Vagina (tissue), 2 donors: ENCODE measurements at places on chromosomes 6 and 20. TPM values are rescaled to one million over a fixed set of nuclear protein-coding genes. Genes with fewer than 3 reads are reported as not detected.

FAM83C gene
- total RNA-seq: 16.9 TPM

GRCh38 chr20:10674684-10675449, 1.1 kb upstream of the JAG1 start:
- H3K4me1 ChIP-seq: peaks cover 13% of the 10 kb centered on the region
- no peaks in the 10 kb centered on the region for H3K27me3 ChIP-seq
- DNase-seq: no peak
- H3K27ac ChIP-seq: peak overlapping the region; percentile 97
- no peaks in the 10 kb centered on the region for H3K36me3 ChIP-seq
- H3K4me3 ChIP-seq: peak overlapping the region; percentile 91

RIMS1 gene
- 5.2 TPM for total RNA-seq

NFKBIE gene
- total RNA-seq: 17.2 TPM

DNA sequence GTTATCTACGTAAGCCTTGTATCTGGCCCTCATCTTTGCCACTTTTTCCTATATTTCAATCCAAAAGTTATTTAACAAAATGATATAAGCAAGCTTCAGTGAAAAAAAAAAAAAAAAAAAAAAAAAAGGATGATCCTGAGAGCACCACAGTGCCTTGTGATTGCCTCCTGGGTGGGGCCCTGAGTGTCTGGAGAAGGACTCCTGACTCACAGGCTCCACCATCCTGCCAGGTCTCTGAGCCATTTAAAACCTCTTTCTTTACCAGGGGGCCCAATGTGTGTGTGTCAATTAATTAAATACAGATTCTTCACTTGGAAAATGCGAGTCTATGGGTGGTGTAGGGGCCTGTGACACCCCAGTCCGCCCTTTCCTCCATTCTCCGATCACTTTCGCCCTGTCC, 105.2 kb downstream of the SMOC2 start:
- no peaks in the 10 kb centered on the region for H3K27me3 ChIP-seq
- no peak overlapping the region for H3K4me3 ChIP-seq
- DNase-seq: no peak
- peaks cover 3% of the 10 kb centered on the region for H3K4me1 ChIP-seq
- H3K27ac ChIP-seq: peak overlapping the region; percentile 61
- H3K36me3 ChIP-seq: no peaks in the 10 kb centered on the region

DNA sequence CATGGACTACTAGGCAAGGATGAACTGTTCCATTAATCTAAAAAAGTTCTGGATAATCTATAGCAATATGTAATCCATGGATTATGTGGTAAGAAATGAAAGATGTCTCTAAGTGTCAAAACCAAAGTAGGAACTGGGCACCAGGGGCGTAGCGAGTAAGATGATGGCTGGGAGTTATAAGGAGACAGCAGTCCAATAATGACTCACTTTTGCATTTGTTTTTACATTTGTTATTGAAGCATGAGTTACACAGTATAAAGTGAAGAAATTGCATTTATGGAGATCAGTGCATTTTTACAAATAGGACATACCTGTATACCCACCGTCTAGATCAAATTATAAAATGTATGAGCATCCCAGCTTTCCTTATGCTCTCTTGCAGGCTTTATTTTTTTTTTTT, 878.5 kb upstream of the MAP3K7 start:
- H3K27ac ChIP-seq: no peak overlapping the region
- H3K36me3 ChIP-seq: no peaks in the 10 kb centered on the region
- no peaks in the 10 kb centered on the region for H3K4me1 ChIP-seq

PRDM1 gene
- total RNA-seq: 27.0 TPM

DNA sequence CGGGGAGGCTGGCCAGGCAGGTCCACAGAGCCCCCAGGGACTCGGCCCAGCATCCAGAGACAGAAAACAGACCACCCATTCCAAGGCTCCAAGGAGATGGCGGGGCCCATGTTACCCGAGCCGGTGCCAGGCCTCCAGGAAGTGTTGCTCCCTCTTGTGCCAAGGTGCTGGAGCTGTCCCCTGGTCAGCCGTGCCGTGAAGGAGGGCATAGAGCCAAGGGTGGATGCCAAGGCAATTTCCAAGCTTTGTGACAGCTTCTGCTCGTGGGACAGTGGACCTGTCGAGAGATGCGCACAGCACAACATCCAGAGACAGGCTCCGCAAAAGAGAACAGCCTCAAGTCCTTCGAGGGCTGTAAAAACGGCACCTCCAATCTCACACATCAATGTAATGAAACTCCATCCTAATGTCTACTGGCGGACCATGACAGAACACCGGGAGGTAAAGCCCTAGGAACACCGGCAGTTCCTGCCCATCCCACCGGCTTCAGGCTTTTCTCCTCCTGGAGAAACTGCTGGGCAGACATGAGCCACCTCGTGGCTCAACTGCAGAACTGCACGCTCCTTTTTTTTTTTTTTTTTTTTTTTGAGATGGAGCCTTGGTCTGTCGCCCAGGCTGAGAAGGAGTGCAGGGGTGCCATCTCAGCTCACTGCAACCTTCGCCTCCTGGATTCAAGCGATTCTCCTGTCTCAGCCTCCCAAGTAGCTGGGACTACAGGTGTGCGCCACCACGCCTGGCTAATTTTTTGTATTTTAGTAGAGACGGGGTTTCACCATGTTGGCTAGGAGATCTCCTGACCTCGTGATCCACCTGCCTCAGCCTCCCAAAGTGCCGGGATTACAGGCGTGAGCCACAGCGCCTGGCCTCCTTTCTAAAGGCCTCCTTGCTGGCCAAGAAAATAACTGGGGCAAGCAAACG, 30.9 kb upstream of the AVP start:
- no peaks in the 10 kb centered on the region for H3K4me1 ChIP-seq
- no peaks in the 10 kb centered on the region for H3K27me3 ChIP-seq
- no peak overlapping the region for H3K4me3 ChIP-seq

DNA sequence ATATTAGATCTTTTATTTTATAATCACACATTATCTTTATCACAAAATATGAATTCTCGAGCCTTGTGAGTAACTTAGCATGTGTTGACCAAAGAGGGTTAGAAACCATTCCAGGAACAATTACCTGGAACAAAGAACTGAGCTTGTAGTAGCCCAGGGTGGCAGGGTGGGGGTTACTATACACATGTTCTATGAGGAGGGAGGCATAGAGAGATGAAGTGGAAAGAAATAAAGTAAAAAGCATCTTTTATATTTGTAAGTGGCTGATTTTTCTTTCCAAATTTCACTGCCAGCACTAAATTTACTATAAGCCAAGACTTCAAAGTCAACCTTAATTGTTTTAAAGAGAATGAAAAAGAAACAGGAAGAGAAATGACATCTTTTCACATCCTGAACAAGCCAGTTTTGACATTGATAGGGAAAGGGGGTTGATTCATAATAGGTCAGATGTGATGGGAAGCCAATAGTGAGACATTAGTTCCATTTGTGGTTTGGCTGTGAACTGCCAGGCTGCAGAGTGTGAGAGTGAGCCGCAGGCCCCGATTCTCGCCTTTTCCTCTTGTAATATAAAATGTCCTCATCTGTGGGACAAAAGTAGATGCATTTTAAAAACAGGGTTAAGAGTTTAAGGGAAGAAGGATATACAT, 52.7 kb upstream of the MYB start:
- H3K36me3 ChIP-seq: no peaks in the 10 kb centered on the region
- H3K4me3 ChIP-seq: no peak overlapping the region
- no peak overlapping the region for H3K27ac ChIP-seq
- no peaks in the 10 kb centered on the region for H3K27me3 ChIP-seq
- no peak for DNase-seq
- no peaks in the 10 kb centered on the region for H3K4me1 ChIP-seq

GRCh38 chr20:48381353-48382120, 446.3 kb downstream of the PREX1 start:
- no peak for DNase-seq
- H3K4me1 ChIP-seq: no peaks in the 10 kb centered on the region
- H3K27ac ChIP-seq: no peak overlapping the region

DNA sequence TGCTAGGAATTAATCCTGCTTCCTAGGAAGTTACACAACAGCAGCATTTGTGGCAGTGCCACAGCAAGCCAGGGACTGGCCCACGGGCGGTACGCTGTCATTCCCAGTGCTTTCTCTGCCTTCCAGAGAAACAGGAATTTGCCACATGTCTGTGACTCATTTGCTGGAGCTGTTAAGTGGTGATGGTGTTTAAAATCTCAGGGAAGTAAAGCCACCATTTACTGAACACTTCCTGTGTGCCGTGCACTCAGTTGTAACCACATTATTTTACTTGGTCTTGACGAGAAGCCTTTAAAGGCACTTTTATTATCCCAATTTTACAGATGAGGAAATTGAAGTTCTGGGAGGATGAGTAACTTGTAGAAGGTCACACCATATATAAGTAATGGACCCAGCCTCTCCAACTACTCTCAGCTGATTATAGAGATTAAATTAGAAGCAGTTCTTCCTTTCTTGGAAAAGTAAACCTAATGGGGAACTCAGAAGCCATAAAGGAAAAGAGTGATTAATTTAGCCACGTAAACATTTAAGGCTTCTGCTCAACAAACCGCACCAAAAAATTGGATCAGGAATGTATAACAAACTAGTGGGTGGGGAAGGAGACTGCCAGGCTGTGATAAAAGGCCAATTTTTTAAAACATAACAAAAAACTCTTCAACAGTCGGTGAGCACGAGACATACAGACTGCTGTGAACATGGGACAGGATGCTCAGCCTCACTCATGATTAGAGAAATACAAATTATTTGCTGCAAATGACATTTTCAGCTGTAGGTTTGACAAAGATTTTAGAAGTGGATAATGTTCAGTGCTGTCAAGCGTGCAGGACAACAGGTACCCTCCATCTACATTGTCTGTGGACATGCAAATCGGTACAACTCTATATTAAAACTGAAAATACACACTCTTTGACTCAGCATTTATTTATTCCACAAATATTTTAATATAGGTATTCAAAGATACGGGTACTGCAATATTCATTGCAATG, 311.2 kb downstream of the NRN1 start:
- no peak overlapping the region for H3K4me3 ChIP-seq
- peak; percentile 52 for DNase-seq

DNA sequence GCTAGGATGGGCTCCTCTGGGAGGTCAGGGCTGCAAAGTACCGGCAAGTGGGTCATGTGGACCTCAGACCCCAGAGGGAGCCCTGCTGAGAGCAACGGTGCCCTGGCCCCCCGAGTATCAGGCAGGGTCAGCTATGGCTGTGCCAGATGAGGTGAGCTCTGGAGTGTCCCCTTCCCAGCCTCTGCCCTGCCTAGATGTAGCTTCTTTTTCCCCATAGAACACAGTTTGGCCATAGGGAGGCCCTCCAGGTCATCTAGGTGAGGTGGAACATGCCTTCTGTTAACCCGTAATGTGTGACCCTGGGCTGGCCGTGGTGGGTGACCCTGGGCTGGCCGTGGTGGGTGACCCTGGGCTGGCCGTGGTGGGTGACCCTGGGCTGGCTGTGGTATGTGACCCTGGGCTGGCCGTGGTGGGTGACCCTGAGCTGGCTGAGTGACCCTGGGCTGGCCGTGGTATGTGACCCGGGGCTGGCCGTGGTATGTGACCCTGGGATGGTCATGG, 21.2 kb upstream of the PCMTD2 start:
- H3K36me3 ChIP-seq: no peaks in the 10 kb centered on the region
- no peaks in the 10 kb centered on the region for H3K4me1 ChIP-seq
- no peaks in the 10 kb centered on the region for H3K27me3 ChIP-seq
- H3K4me3 ChIP-seq: no peak overlapping the region

TGM2 gene
- total RNA-seq: 92.8 TPM

DNA sequence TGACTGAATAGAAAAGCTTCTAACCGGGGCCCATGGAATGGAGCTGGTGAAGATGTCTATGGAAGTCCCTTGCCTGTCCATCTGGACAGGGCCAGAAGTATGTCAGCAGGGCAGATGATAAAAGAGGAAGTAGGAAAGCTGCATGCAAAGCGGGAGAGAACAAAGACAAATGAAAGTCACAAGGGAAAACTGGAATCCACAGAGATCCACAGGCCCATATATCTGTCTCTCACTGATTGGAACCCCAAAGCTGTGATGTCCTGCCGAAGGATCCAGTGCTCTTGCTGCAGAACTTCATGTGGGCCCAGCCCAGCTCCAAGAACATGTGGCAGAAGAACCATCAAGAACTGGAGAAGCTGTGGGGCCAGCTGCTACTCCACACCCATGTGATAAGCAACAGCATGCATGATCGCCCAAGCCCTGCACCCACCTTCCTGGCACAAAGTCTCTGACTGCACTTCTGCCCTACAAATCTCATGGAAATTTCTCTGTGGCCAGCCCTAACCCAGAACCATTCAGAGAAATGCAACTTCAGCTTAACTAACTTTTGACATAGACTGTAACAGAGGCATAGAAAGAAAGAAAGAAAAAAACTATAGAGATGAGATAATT, 716.0 kb downstream of the KIF16B start:
- no peak overlapping the region for H3K27ac ChIP-seq
- no peak for DNase-seq
- H3K36me3 ChIP-seq: no peaks in the 10 kb centered on the region
- no peak overlapping the region for H3K4me3 ChIP-seq

DNA sequence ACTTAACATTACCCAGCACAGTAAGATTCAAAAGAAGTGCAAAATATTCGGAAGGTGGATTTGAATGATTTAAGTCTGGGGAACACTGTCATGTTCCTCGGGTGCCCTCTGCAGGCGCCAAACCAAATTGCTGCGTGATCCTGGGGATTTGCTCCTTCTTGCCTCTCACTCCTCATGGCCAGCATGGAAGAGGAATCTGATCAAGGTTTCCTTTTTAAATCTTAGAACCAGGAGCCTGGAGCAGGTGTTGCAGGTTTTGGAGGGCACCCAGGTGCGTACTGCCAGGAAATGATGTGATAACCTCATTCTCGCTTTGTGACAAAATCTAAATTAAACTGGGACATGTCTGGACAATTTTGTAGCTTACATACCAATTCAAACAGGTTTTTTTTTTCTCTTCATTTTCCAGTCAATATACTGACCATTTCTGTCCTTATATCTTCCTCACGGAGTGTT, 8.1 kb upstream of the PFDN4 start:
- no peaks in the 10 kb centered on the region for H3K4me1 ChIP-seq
- peak; percentile 88 for DNase-seq

DNA sequence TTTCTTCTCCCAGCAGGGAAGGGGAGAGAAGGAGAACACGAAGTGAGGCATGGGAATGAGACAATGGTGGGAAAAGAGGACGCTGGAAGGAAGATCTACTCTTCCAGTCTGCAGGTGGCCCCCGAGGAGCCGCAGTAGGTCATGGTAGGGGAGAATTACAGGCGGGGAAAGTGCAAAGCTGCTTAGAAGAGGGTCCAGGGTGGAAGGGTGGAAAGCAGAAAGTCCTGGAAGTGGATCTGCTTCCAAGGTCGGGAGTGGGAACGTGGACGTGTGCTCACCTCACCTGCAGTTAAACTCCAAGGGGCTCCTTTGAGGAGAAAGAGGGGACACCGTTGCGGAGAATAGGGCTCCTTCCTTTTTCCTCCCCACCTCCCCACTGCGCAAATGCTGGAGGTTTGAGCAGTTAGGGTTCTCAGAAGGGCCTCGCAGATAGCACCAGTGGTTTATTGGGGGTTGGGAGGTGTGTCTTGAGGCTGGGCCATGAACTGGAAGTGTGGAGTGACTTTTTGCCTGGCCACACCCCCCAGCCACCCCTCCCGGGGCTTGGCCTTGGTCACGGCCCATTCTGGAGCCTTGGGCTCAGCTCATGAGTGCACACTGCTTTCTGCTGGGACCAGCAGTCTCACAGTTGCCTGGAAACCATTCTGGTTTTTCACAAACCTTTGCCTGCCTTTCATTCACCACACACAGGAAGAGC, 100.4 kb upstream of the MLN start:
- no peaks in the 10 kb centered on the region for H3K36me3 ChIP-seq
- peaks cover 13% of the 10 kb centered on the region for H3K4me1 ChIP-seq
- H3K27me3 ChIP-seq: no peaks in the 10 kb centered on the region
- no peak overlapping the region for H3K4me3 ChIP-seq
- no peak for DNase-seq
- H3K27ac ChIP-seq: no peak overlapping the region

- H3K27ac ChIP-seq: no peak overlapping the region
- H3K27me3 ChIP-seq: no peaks in the 10 kb centered on the region
- DNase-seq: no peak
- H3K36me3 ChIP-seq: peaks cover 24% of the 10 kb centered on the region
- no peak overlapping the region for H3K4me3 ChIP-seq
These were observed 271.3 kb downstream of the ESR1 start for GRCh38 chr6:152078804-152079203.
